Cardiac ventricle fibroblast (primary cell): ENCODE measurements at places on chromosomes 3 and 15. TPM values are rescaled to one million over a fixed set of nuclear protein-coding genes. Genes with fewer than 3 reads are reported as not detected.

The TM4SF4 gene
- total RNA-seq = not detected in 2 replicates

The TGM4 gene
- not detected in 2 replicates for total RNA-seq

The ZPLD1 gene
- total RNA-seq = not detected in 2 replicates

The SLC22A14 gene
- total RNA-seq = not detected in 2 replicates

The RUVBL1 gene
- 25.4 and 34.0 TPM in 2 replicates for total RNA-seq

The RTP3 gene
- not detected in 2 replicates for total RNA-seq

The GPR27 gene
- 0.06 and 0.54 TPM in 2 replicates for total RNA-seq

The C3orf49 gene
- not detected in 2 replicates for total RNA-seq

The TRH gene
- total RNA-seq = not detected in 2 replicates

The FRMD5 gene
- total RNA-seq = 0.50 and 0.54 TPM in 2 replicates

The VEPH1 gene
- total RNA-seq = 25.2 and 43.9 TPM in 2 replicates

The PP2D1 gene
- total RNA-seq = not detected in 2 replicates

The SLC6A20 gene
- not detected in 2 replicates for total RNA-seq

The GPR171 gene
- total RNA-seq = not detected in 2 replicates

The SLC28A1 gene
- total RNA-seq = not detected in 2 replicates

The CLSTN2 gene
- 4.8 and 5.6 TPM in 2 replicates for total RNA-seq

The CCDC80 gene
- total RNA-seq = 829 and 895 TPM in 2 replicates

The APOD gene
- total RNA-seq = 67.7 and 93.3 TPM in 2 replicates

The BFSP2 gene
- not detected in 2 replicates for total RNA-seq

The RNU5B-1 gene
- not detected in 2 replicates for total RNA-seq

The KLHL40 gene
- not detected in 2 replicates for total RNA-seq

The ZNF80 gene
- total RNA-seq = not detected in 2 replicates

The ATP8B4 gene
- total RNA-seq = 1.4 and 1.8 TPM in 2 replicates

The GOLGA8F gene
- total RNA-seq = not detected in 2 replicates

The MESP2 gene
- 0.98 and 1.3 TPM in 2 replicates for total RNA-seq

The ALDH1A2 gene
- 34.0 and 45.0 TPM in 2 replicates for total RNA-seq

The TTC21A gene
- 0.64 and 1.3 TPM in 2 replicates for total RNA-seq

The KLHL18 gene
- total RNA-seq = 7.3 and 13.3 TPM in 2 replicates

The HRG gene
- total RNA-seq = not detected in 2 replicates

The RTP1 gene
- not detected in 2 replicates for total RNA-seq

The TUSC7 gene
- not detected in 2 replicates for total RNA-seq

The EPHA3 gene
- 7.6 and 9.4 TPM in 2 replicates for total RNA-seq

The TM6SF1 gene
- total RNA-seq = 1.7 TPM in 1 of 2 replicates, not detected in the other

The MITF gene
- 3.0 and 6.0 TPM in 2 replicates for total RNA-seq

The PTH1R gene
- total RNA-seq = 8.4 and 12.4 TPM in 2 replicates

The CCRL2 gene
- 0.62 and 0.83 TPM in 2 replicates for total RNA-seq

The CHST14 gene
- total RNA-seq = 23.4 and 23.8 TPM in 2 replicates

The GOLGA8A gene
- total RNA-seq = 9.3 and 14.0 TPM in 2 replicates

The GALNT15 gene
- 27.9 and 31.0 TPM in 2 replicates for total RNA-seq

The LRRC31 gene
- not detected in 2 replicates for total RNA-seq

The PEAK1 gene
- total RNA-seq = 43.5 and 58.8 TPM in 2 replicates

The GOLGA6L7 gene
- not detected in 2 replicates for total RNA-seq

The P2RY14 gene
- total RNA-seq = not detected in 2 replicates

The ACTR8 gene
- total RNA-seq = 22.8 and 26.4 TPM in 2 replicates

The ALCAM gene
- 9.3 and 11.7 TPM in 2 replicates for total RNA-seq

The MST1R gene
- 0.34 TPM in 1 of 2 replicates, not detected in the other for total RNA-seq

The CLDN18 gene
- total RNA-seq = not detected in 2 replicates

The CD200R1 gene
- not detected in 2 replicates for total RNA-seq

The RTF1 gene
- total RNA-seq = 20.3 and 26.5 TPM in 2 replicates

The GLCE gene
- total RNA-seq = 20.9 and 29.8 TPM in 2 replicates

The SATB1 gene
- total RNA-seq = 13.9 and 26.1 TPM in 2 replicates

The THUMPD3 gene
- total RNA-seq = 22.0 and 37.2 TPM in 2 replicates

The CSTA gene
- 2.5 and 3.1 TPM in 2 replicates for total RNA-seq

The MYO5C gene
- 0.25 and 0.39 TPM in 2 replicates for total RNA-seq

The CCDC9B gene
- total RNA-seq = 0.44 and 1.3 TPM in 2 replicates

The RPL22L1 gene
- total RNA-seq = 352 and 380 TPM in 2 replicates

The LIPH gene
- 1.9 and 2.3 TPM in 2 replicates for total RNA-seq

The APBA2 gene
- total RNA-seq = 5.8 and 6.7 TPM in 2 replicates
